ENCODE measurements at places on chromosomes 7 and 10. TPM values are rescaled to one million over a fixed set of nuclear protein-coding genes. Genes with fewer than 3 reads are reported as not detected.

The SH2D4B gene
- not detected for total RNA-seq

The CYP2C9 gene
- not detected for total RNA-seq

The STAG3 gene
- 0.55 TPM for total RNA-seq

The MBL2 gene
- total RNA-seq: not detected

The CXCL12 gene
- total RNA-seq: 1.4 TPM

The SFMBT2 gene
- 0.44 TPM for total RNA-seq

The ACTR1A gene
- total RNA-seq: 155 TPM

DNA sequence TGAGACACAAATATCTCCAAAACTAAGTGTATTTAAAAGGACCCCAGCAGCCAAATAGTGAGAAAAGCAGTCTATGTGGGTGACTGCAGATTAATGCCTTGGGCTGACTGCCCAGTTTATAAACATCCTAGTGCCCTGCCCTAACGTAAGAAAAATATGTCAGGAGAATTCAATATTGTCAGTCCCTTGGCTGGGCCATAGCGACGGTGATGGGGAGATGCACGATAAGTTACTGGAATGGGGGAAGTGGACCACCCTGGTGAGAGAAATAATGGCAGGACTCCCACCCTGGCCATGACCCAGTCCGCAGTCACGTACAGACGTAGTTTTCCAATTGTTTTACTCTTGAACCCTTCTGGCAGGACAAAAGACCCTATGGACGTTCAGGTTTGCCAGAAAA lies 48.0 kb downstream of the JCAD start:
- no peak overlapping the region for H3K27ac ChIP-seq
- H3K27me3 ChIP-seq: no peaks in the 10 kb centered on the region
- no peak for DNase-seq
- no peaks in the 10 kb centered on the region for H3K36me3 ChIP-seq
- H3K4me3 ChIP-seq: no peak overlapping the region

DNA sequence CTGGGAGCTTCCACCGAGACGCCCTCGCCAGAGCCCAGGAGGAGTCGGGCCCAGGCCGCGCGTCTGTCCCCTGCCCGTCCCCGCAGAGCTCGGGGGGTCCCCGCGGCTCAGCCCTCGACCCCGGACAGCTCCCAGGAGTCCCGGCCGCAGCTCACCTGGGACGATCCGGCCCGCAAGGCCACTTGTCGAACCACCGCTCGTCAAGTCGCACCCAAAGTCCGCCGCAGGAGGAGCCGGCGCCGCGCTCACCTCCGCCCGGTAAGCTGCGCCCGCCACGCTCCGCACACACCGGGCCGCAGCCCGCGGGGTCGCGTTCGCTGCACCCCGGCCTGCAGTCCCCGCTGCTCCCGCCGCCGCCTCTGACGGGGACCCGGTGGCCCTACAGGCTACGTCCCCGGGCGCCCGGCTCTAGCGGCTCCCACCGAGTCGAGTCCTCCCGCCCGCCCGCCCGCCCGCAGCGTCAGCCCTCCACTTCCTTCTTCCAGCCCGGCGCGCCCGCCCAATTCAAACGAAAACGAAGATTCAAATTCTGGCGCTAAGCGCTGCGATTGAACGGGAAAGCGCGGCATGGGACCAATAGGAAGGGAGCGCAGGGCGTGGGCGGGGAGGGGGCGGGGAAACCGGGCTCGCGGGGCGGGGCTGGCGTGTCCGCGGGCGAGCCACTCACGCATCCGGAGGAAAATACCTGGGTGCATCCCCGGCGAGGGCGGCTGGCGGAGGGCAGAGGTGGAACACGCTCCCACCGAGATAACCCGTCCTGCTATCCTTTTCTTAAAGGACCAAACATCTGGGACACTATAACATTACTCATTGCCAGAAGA lies at the start of gene MKI67:
TSS of gene MKI67 (minus strand) at position 480 of the 821 bp plus-strand sequence. CDS start 756 bp downstream, outside the sequence.
- H3K36me3 ChIP-seq: no peaks in the 10 kb centered on the region
- H3K27me3 ChIP-seq: no peaks in the 10 kb centered on the region
- peak within 1 kb of the TSS; percentile 57 for H3K27ac ChIP-seq
- peak within 1 kb of the TSS; percentile 89 for H3K4me3 ChIP-seq

- DNase-seq: peak; percentile 73
- peak overlapping the region; percentile 39 for H3K27ac ChIP-seq
- H3K4me3 ChIP-seq: no peak overlapping the region
- no peaks in the 10 kb centered on the region for H3K27me3 ChIP-seq
- no peaks in the 10 kb centered on the region for H3K36me3 ChIP-seq
- peaks cover 22% of the 10 kb centered on the region for H3K4me1 ChIP-seq
These were observed 114.8 kb upstream of the ADO start for GRCh38 chr10:62689712-62690111.

DNA sequence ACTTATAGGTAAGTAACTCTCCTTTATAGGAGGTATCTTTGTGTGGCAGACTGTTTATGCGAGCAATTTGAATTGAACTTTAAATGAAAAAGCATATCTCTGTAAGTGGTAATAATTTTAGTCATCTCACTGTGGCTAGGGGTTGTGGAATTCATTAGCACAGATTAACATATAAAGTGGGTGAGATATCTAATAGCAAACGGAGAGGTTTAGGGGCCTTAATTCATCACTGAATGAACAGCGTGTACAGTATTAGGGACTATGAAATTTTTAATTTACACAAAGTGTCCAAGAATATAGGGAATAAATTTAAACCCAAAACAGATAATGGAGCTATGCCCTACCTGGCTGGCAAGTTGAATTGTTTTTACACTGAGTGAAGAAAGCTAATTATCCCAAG lies 15.7 kb upstream of the FAM204A start:
- no peaks in the 10 kb centered on the region for H3K4me1 ChIP-seq
- H3K4me3 ChIP-seq: no peak overlapping the region
- DNase-seq: no peak
- H3K27me3 ChIP-seq: peaks cover 6% of the 10 kb centered on the region
- no peak overlapping the region for H3K27ac ChIP-seq
- H3K36me3 ChIP-seq: no peaks in the 10 kb centered on the region

GRCh38 chr7:191105-191980 lies 1.0 kb upstream of the FAM20C start:
- no peak overlapping the region for H3K4me3 ChIP-seq
- no peak overlapping the region for H3K27ac ChIP-seq
- H3K27me3 ChIP-seq: no peaks in the 10 kb centered on the region
- peaks cover 7% of the 10 kb centered on the region for H3K36me3 ChIP-seq
- peaks cover 15% of the 10 kb centered on the region for H3K4me1 ChIP-seq

- no peaks in the 10 kb centered on the region for H3K27me3 ChIP-seq
- H3K27ac ChIP-seq: no peak overlapping the region
- peaks cover 57% of the 10 kb centered on the region for H3K4me1 ChIP-seq
- DNase-seq: no peak
- H3K36me3 ChIP-seq: no peaks in the 10 kb centered on the region
These were observed 115.9 kb downstream of the CCNY start for GRCh38 chr10:35452171-35452570.

DNA sequence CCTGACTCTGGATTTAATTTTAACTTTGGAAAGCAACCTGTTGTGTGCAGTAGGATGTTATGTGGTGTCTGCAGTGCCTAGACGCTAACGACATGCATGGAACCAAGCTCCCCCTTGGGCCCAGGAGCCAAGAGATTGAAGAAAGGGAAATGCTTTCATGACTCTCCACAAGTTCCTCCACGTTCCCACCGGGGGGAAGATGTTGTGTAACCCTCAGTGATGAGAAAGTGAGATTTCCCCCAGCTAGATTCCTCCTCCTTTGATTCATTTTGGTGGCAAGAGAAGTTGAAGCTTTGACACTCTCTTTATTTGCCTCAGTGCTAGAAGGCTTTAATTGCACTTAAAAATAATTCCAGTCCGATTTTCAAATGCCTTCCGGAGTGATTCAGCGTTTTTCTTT lies 157.9 kb upstream of the INSYN2A start:
- H3K4me1 ChIP-seq: no peaks in the 10 kb centered on the region
- no peaks in the 10 kb centered on the region for H3K27me3 ChIP-seq
- no peaks in the 10 kb centered on the region for H3K36me3 ChIP-seq
- no peak overlapping the region for H3K4me3 ChIP-seq
- DNase-seq: no peak
